ENCODE measurements at places on chromosomes 5 and 9. TPM values are rescaled to one million over a fixed set of nuclear protein-coding genes. Genes with fewer than 3 reads are reported as not detected.

GRCh38 chr9:34550016-34550680 lies 27.4 kb upstream of the ENHO start:
- H3K4me1 ChIP-seq = no peaks in the 10 kb centered on the region
- no peak overlapping the region for H3K4me3 ChIP-seq
- H3K27ac ChIP-seq = no peak overlapping the region

DNA sequence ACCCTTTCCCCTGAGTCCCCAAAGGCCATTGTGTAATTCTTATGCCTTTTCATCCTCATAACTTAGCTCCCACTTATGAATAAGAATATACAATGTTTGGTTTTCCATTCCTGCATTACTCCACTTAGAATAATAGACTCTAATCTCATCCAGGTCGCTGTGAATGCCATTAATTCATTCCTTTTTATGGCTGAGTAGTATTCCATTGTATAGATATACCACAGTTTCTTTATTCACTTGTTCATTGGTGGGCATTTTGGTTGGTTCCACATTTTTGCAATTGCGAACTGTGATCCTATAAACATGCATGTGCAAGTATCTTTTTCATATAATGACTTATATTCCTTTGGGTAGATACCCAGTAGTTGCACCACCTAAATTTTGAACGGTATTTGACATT lies 101.5 kb downstream of the SEMA5A start:
- no peaks in the 10 kb centered on the region for H3K4me1 ChIP-seq
- H3K36me3 ChIP-seq = no peaks in the 10 kb centered on the region
- H3K27me3 ChIP-seq = no peaks in the 10 kb centered on the region
- DNase-seq = no peak
- no peak overlapping the region for H3K27ac ChIP-seq

- DNase-seq = no peak
- H3K27me3 ChIP-seq = no peaks in the 10 kb centered on the region
- H3K36me3 ChIP-seq = no peaks in the 10 kb centered on the region
- H3K4me3 ChIP-seq = no peak overlapping the region
- no peak overlapping the region for H3K27ac ChIP-seq
- peaks cover 6% of the 10 kb centered on the region for H3K4me1 ChIP-seq
Observed at GRCh38 chr9:77523891-77524290, 124.2 kb downstream of the GNA14 start.

DNA sequence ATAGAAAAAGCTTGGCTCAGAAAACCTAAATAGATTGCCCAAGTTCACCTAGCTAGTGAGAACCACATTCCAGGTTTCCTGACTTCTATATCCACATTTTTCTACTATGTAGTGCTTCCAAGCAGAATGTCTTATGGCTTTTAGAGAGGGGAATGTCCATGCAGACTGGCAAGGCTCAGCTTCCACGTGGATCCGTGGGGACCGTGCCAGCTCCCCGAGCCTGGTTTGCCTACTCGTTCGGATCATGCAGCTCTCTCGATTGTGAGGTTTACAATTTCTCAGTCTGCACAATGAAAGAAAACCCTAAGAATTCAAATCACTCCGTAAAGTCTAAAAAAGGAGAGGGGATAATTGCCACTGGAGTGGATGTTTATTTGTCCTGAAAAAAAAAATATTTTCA lies 256.5 kb upstream of the NR4A3 start:
- DNase-seq = no peak
- H3K27ac ChIP-seq = no peak overlapping the region
- no peaks in the 10 kb centered on the region for H3K27me3 ChIP-seq
- no peaks in the 10 kb centered on the region for H3K4me1 ChIP-seq

- DNase-seq = no peak
- H3K27me3 ChIP-seq = no peaks in the 10 kb centered on the region
- H3K27ac ChIP-seq = no peak overlapping the region
Observed at GRCh38 chr9:28105001-28105400, 531.7 kb upstream of the C9orf72 start.

DNA sequence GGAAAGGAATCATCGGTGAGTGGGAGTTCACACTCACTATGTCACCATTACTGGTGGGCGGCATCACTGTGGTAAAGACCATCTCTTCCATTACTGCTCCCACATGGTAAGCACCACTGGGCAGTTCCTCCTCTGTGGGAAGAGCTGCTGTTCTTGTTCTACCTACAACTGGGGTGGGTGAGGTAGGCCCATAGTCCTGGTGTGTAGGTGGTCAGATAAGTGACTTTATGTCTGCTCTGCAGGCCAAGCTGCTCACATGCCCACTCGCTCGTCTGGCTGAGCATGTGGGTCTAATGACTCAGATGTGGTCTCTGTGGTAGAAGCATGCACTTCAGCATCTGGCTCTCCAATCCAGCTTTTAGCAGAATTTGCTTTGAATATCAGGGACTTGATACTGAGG lies 82.9 kb downstream of the TMEM215 start:
- H3K4me3 ChIP-seq = no peak overlapping the region
- H3K27me3 ChIP-seq = no peaks in the 10 kb centered on the region
- no peak overlapping the region for H3K27ac ChIP-seq
- H3K36me3 ChIP-seq = no peaks in the 10 kb centered on the region

- H3K36me3 ChIP-seq = no peaks in the 10 kb centered on the region
- H3K27me3 ChIP-seq = no peaks in the 10 kb centered on the region
- H3K4me1 ChIP-seq = no peaks in the 10 kb centered on the region
- H3K27ac ChIP-seq = no peak overlapping the region
Observed at GRCh38 chr5:97412959-97413358, 229.9 kb upstream of the RIOK2 start.

DNA sequence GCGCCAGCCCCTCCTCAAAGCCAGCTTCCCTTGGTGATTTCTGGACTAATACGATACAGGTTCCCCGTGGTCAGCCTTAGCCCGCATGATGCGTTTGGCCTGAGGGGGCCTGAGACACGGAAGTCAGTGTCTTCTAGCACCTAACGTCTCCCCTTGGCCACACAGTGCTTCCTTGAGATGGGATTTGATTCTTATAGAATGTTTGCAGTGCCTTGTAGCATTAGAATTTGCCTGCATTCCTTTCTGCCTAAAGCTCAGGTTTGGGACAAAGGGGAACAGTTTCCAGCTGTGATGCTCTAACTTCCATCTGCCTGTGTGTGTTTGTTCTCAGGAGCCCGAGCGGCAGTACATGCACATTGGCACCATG lies 34.4 kb downstream of the CFAP90 start:
- H3K27me3 ChIP-seq = no peaks in the 10 kb centered on the region
- H3K4me1 ChIP-seq = peaks cover 8% of the 10 kb centered on the region
- DNase-seq = no peak
- H3K4me3 ChIP-seq = no peak overlapping the region

- no peak for DNase-seq
- no peaks in the 10 kb centered on the region for H3K36me3 ChIP-seq
- H3K27ac ChIP-seq = no peak overlapping the region
- H3K27me3 ChIP-seq = no peaks in the 10 kb centered on the region
- no peak overlapping the region for H3K4me3 ChIP-seq
- peaks cover 22% of the 10 kb centered on the region for H3K4me1 ChIP-seq
Observed at GRCh38 chr5:10376544-10376943, 23.0 kb downstream of the MARCHF6 start.

DNA sequence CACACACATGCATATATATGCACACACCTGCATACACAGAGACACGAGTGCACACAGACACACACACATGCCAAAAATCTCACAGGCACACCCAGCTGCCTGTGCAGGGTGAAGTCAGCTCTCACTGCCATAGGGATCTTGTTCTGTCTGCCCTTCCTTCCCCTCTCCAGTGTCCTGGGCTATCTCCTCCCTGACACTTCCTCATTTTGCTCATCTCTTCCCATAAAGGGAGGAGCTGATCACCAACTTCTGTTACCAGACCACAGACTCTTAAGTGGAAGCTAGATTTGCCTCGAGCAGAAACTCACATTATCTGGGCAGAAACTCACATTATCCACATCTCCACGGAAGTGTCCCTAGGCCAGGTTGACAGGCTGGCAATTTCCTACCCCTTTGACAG lies 28.7 kb downstream of the LCP2 start:
- peaks cover 6% of the 10 kb centered on the region for H3K4me1 ChIP-seq
- DNase-seq = no peak
- H3K36me3 ChIP-seq = no peaks in the 10 kb centered on the region
- H3K27me3 ChIP-seq = no peaks in the 10 kb centered on the region

DNA sequence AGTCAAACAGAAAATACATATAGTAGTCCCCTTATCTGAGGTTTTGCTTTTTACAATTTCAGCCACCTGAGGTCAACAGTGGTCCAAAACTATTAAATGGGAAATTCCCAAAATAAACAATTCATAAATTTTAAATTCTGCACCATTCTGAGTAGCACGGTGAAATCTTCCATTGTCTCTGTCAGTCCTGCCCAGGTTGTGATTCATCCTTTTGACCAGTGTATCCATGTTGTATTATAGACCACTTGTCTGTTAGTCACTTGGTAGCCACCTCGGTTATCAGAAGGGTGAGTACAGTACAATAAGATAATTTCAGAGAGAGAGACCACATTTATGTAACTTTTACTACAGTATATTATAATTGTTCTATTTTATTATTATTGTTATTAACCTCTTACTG lies 2.8 kb downstream of the CCDC152 start:
- H3K4me3 ChIP-seq = no peak overlapping the region
- no peaks in the 10 kb centered on the region for H3K4me1 ChIP-seq
- no peaks in the 10 kb centered on the region for H3K27me3 ChIP-seq
- H3K36me3 ChIP-seq = no peaks in the 10 kb centered on the region

- H3K4me3 ChIP-seq = no peak overlapping the region
- no peaks in the 10 kb centered on the region for H3K4me1 ChIP-seq
- H3K36me3 ChIP-seq = no peaks in the 10 kb centered on the region
- H3K27me3 ChIP-seq = no peaks in the 10 kb centered on the region
Observed at GRCh38 chr5:32551194-32551593, 34.2 kb upstream of the SUB1 start.

DNA sequence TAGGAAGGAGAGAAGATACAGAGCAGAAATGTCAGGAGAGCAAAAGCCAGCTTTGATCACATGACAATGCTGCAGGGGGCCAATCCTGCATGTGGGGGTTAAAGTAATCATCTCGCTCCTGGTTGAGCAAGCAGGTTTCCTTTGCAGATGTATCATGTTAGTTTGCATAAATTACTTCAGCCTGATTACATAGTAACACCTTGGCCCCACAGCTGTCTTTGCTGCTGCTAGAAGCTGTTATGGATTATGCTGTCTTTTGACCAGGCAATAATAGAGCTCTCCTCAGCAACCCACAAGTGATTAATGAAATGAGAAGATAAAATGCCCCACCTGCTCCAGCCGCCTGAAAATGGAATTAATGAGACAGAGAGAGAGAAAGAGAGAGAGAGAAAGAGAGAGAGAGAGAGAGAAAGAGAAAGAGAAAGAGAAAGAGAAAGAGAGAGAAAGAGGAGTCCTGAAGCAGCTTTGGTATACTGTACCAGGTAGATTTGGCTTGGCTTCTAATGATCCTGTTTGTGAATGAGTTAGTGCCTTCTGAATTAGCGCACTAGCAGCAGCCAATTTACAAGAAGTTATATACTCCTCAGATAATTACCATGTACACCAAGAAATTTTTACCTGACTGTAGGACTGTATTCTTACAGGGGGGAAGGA lies 174.3 kb upstream of the RORB start:
- H3K27ac ChIP-seq = no peak overlapping the region
- no peak for DNase-seq
- H3K4me1 ChIP-seq = no peaks in the 10 kb centered on the region
- H3K36me3 ChIP-seq = no peaks in the 10 kb centered on the region
- H3K27me3 ChIP-seq = no peaks in the 10 kb centered on the region

- H3K4me1 ChIP-seq = peaks cover 3% of the 10 kb centered on the region
- H3K36me3 ChIP-seq = no peaks in the 10 kb centered on the region
Observed at GRCh38 chr9:108972626-108973209, 38.5 kb downstream of the ABITRAM start.

DNA sequence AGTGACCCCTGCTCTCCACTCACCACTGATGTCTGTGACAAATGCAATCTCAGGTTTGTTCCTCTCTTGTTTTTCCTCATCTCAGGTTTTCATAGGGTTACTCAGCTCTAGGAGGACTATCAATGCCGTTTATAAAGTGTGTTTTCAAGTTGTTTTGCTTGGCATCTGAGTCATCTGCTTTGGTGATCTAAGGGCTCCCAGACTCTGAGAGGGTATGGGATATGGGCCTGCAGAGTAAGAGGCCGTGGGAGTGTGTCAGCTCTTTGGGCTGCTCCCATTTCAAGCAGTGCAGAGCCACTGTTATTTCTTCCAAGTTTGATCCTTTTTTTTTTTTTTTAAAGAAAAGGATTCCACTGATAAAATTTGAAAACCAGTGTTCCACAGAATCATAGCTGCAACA lies 46.3 kb downstream of the NNT start:
- H3K27ac ChIP-seq = no peak overlapping the region
- DNase-seq = no peak
- H3K4me1 ChIP-seq = peaks cover 10% of the 10 kb centered on the region

DNA sequence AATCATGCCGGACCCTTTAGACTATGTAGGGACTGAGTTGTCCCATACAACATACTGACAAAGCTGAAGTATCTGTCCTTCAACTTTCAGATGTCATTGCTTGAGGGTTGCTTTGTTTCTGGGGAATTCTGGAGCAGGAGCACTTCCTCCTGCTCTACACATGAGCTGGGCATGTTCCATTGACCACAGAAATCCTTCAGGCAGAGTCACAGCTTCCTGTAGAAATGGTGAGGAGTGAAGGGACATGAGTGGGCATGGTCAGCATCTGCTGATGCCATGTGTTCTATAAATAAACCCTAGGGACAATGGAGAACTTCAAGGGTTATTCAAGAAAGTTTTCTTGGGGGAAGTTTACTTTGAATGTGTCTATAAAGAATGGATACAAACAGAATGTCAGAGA lies 296.6 kb upstream of the FBXL7 start:
- H3K4me1 ChIP-seq = no peaks in the 10 kb centered on the region
- no peaks in the 10 kb centered on the region for H3K36me3 ChIP-seq
- no peaks in the 10 kb centered on the region for H3K27me3 ChIP-seq
- DNase-seq = no peak
- no peak overlapping the region for H3K4me3 ChIP-seq
- H3K27ac ChIP-seq = no peak overlapping the region

- no peak for DNase-seq
- H3K36me3 ChIP-seq = no peaks in the 10 kb centered on the region
- H3K4me1 ChIP-seq = no peaks in the 10 kb centered on the region
Observed at GRCh38 chr5:51881901-51882300, 498.7 kb downstream of the ISL1 start.

DNA sequence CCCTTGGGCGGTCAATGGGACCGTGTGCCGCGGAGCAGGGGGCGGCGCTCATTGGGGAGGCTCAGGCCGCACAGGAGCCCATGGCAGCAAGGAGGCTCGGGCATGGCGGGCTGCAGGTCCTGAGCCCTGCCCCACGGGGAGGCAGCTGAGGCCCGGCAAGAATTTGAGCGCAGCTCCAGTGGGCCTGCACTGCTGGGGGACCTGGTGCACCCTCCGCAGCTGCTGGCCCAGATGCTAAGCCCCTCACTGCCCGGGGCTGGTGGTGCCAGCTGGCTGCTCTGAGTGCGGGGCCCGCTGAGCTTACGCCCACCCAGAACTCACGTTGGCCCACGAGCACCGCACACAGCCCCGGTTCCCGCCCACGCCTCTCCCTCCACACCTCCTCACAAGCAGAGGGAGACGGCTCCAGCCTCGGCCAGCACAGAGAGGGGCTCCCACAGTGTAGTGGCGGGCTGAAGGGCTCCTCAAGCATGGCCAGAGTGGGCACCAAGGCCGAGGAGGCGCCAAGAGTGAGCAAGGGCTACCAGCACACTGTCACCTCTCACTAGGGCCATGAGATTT lies 141.1 kb upstream of the OR13F1 start:
- H3K27ac ChIP-seq = no peak overlapping the region
- H3K36me3 ChIP-seq = no peaks in the 10 kb centered on the region
- H3K4me3 ChIP-seq = no peak overlapping the region
- H3K4me1 ChIP-seq = no peaks in the 10 kb centered on the region
- no peak for DNase-seq

- H3K27me3 ChIP-seq = no peaks in the 10 kb centered on the region
- H3K27ac ChIP-seq = no peak overlapping the region
- H3K4me3 ChIP-seq = no peak overlapping the region
Observed at GRCh38 chr5:104904561-104904960, 1342.0 kb upstream of the NUDT12 start.

Gene NR5A1
- total RNA-seq = not detected

Gene ZNF474
- not detected for total RNA-seq

Gene NR4A3
- total RNA-seq = 1.7 TPM

Gene TPD52L3
- total RNA-seq = not detected

Gene HACD4
- 4.3 TPM for total RNA-seq
